WERI-Rb-1 (cell line): ENCODE measurements at places on chromosomes 4 and X.
A peak's percentile ranks its signal among the peaks of the same experiment; 100 is the strongest.

- peak; percentile 58 for DNase-seq
Observed at GRCh38 chrX:12901486-12901885, 4.9 kb upstream of the TLR8 start.

DNA sequence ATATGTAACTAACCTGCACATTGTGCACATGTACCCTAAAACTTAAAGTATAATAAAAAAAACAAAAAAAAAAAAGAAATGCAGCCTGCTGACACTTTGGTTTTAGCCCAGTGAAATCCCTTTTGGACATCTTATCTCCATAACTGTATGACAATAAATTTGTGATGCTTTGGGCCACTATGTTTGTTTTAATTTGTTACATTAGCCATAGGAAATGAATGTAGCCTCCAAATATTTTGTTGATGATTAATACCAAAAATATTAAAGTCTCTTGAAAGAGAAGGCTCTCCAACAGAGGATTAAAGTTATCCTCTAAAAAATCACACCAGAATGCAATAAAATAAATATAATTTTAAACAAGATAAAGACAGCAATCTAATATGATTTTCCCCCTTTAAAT, 852.7 kb upstream of the SLIT2 start:
- DNase-seq, result no peak

DNA sequence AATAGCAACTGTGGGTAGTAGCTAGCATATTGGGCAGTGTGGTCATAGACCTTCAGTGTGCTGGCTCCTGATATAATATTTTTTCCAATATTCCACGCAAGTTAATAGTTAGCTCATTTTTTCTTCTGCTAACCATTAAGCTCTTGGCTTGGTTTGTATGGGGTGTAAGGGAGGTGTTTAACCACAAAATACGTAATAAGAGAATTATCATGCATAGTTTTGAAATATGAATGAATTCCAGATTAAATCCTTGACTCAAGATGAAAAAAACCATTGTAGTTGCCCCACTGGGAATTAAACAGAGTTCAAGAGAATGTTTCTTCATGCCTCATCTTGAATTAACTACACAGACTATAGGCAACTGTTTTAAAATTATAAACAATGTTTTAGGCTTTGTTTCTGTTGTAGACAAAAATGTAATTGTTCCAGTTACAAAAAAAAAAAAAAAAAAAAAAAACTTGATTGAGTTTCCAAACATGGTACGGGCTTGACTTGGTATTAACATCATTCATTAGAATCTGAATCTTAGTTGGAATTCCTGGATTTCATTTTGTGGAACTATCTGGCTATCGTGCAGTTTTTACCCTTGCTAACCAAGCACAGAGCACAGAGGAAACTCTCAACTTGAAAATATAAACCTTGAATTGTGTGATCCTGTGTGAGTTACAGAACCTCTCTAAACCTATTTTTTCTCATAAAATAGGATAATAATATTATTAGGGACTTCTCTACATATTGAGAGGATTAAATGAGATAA, 28.4 kb downstream of the CXCL1 start:
- DNase-seq, result no peak

DNA sequence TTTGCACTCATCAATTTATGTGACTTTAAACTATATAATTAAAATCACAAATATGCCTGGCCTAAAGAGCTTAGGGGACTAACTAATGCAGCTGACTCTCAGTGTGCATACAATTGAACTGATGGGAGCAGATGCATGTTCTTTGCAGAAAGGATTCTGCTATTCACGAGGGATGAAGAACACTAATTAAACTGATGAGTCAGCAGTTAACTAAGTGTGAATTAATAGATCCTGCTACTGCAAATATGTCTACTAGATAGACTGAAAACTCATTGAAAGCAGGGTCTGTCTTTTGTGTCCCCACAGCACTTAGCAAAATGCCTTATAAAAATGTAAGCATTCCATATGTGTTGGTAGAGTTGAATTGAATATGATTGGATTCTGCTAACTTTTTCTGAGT, 104.0 kb downstream of the SRPX start:
- no peak for DNase-seq

- peak; percentile 28 for DNase-seq
Observed at GRCh38 chrX:51361251-51361650, 28.6 kb downstream of the NUDT10 start.

DNA sequence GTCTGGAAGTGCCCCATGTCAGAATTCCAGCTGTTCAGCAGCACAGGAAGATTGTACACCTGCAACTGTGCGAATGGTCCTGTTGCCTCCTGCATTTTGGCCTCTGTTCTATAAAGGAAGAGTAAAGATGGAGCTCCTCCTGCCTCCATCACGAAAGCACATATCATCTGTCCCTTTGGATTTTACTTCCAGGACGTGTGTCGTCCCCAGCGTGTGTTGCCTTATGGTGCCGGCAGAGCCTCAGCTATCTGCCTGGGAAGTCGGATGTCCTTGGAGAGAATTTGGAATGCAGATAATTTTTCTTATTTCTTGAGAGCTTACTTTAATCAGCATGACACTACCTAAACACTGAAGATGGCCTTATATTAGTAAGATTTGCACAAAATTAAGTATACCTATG, 97.7 kb downstream of the GATB start:
- no peak for DNase-seq

DNA sequence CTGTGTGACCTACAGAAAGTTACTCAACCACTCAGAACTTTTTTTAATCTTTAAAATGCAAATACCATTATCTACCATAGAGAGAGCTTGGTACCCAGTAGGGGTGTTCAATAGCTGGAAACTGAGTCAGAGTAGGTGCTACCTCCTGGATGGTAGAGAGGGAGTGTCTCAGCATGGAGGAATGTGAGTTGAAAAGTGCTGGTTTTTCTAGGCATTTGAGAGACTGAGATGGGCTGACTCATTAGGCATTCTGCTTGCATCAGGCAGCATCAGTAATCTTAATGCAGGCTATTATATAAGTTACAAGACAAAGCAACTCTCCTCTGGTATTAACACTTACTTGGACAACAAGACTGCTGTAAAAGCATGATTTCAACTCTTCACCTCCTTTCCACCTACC, 70.9 kb upstream of the ARHGEF9 start:
- no peak for DNase-seq

DNA sequence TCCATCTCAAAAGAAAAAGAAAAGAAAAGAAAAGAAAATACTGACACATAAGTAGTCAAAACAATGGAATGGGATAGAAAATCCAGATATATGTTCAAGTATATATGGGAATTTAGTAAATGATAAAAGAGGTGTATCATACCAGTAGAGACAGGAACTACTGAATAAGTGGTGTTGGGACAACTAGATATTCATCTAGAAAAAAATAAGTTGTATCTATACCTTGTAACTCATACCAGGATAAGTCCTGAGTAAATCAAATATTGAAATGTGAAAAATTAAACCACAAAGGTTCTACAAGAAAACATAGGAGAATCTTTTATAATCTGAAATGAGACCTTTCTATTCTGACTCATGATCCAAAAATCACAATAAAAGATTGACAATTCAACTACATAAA, 58.5 kb downstream of the RBM47 start:
- no peak for DNase-seq

- no peak for DNase-seq
Observed at GRCh38 chrX:6718766-6719165, 183.8 kb upstream of the VCX3A start.

DNA sequence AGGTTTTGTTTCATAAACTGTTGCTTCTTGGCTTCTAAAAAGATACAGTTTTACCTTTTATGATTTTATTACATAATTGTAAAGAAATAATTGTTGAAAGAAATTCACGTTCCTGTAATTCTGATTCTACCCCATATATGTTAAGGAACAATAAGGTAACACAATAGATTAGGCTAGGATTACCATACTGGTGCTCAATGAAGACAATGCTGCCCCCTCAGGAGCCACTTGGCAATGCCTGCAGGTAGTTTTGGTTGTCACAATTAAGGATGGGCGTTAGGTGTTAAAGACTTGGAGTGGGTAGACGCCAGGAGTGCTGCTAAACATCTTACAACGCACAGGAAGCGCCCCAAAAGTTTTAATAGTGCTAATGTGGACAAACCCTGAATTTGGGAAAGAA, 133.2 kb downstream of the NLGN4X start:
- peak; percentile 22 for DNase-seq

GRCh38 chrX:63713526-63713925, 71.5 kb downstream of the ARHGEF9 start:
- no peak for DNase-seq

DNA sequence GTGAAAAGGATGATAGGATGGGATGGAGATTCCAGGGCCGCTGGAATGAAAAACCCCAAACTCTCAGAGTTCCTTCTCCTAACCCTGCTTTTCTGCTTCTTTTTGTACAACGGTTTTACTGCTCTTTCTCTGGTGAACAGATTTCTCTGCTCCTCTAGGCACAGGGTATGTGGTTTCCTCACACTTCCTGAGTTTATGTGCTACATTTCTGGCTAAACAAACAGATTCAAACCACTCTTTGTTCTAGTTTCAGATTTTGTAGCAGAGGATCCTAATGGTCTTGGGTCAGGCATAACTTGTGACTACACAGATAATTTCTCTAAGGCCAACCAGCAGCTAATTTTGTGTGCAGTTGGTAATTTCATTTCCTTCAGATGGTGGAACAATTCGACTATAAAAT, 52.6 kb downstream of the OSTC start:
- no peak for DNase-seq
